ENCODE measurements at places on chromosomes 3 and 15.

- DNase-seq: no peak
These were observed 19.5 kb downstream of the AVEN start for GRCh38 chr15:34019369-34019990.

DNA sequence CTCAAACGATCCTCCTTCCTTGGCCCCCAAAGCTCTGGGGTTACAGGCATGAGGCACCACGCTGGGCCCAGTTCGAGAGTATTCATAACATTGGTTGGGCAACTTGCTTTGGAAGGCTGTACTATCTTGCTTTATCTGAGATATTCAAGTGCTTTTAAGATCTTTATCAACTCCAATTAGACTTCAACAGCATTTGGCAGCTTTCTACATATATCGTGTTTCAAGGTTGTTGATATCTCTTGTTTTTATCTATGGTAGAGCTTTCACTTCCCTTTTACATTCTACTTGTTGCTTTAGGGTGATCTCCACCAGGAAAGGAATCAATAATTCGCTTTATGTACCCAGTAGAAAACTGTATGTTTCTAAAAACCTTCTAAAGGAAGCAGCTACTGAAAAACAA lies 395.3 kb downstream of the IL5RA start:
- DNase-seq: no peak

DNA sequence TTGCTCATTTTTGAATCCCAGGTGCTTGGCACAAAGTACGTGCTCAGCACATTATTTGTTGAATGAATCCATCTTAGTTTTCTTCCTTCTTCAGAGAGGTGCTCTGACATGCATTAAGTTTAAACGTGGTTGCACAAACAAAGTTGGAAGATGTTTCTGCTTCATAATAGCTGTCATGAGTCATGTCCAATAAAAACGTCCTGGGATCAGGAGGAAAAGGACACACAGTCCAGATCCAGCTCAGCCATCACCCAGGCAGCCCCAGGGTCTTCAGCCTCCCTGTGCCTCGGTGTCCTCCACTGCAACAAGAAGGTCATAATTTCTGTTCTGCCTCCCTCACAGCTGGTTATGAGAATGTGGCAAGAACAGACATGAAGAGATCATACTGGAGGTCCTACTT lies 55.4 kb downstream of the CCNL1 start:
- no peak for DNase-seq

DNA sequence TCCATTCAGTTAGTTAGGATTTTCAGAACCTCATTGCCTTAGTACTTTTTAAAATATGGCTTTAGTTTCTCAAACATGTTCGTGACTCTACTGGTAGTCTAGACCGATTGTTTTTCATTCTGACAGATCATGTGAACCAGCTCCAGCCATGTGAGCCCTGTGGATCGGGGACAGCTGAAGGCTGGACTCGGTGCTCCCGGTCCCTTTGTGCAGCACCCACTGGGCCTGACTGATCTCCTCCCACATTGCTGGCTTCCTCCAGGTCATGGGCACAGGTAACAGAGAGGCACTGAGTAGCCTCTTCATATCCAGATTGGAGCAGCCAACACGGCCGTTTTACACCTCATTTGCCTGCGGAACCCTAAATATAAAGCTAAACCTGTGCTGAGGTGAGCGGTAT lies 30.5 kb downstream of the NIPA2 start:
- DNase-seq: no peak

DNA sequence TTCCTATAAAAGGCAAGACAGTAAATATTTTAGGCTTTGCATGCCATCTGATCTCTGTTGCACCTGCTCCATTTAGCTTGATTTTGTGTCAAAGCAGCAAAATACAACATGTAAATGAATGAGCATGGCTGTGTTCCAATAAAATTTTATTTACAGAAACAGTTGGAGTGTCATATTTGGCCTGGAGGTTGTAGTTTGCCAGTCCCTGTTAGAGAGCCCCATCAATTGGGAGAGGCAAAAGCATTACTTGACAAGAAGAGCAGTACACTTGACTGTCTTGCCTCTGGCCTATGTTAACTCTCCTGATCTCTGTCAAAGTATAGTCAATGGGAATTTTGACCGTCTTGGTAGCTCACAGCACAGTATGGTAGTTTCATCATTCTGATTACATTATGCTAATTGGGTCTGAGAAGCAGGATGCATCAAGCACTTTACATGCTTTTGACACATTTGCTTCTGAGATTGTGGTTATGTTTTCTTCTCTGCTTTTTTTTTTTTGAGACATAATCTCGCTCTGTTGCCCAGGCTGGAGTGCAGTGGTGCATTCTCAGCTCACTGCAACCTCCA lies 35.4 kb downstream of the SLC28A2 start:
- no peak for DNase-seq

DNA sequence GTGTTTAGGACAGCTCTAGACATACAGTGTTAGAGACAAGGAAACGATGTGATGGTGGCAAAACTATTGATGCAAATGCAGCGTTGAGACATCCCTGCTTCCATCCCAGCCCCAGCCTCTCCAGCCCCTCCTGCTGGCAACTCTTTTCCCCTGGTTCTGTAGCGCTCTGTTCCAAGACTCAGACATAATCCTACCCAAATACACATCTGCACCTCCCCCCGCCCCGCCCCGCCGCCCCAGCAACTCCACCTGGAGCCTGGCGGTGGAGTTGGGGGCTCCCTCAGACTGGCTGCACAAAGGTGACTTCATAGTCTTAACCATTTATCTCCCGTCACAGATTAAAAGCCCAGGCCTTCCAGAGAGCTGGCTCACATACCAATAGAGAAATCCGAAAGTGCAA lies 7.2 kb upstream of the SEC22A start:
- peak; percentile 1 for DNase-seq

- DNase-seq: no peak
These were observed 2.4 kb upstream of the MYZAP start for GRCh38 chr15:57589281-57589680.

GRCh38 chr3:129161860-129162271 lies 1.0 kb upstream of the ISY1 start:
- no peak for DNase-seq

- peak; percentile 90 for DNase-seq
These were observed 5.5 kb upstream of the CFAP100 start for GRCh38 chr3:126389112-126389793.

DNA sequence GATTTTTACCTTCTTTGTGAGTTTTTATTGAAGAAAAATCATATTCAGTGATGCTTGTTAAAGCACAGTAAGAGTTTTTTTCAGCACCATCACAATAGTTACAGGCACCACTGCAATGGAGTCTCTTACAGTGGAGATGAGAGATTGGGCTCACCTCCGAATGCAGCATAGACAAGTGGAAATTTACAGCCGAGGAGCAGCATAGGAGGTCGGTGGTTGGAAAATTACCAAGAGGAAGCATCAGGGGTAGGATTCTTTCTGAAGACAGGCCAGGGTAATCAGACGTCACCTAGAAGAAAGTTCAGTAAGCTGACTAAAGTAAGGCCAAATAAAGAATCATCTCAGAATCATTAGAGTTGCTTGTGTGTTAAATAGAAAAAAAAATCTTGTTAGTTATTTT lies 491.6 kb downstream of the RBMS3 start:
- no peak for DNase-seq

- no peak for DNase-seq
These were observed 48.8 kb upstream of the PLSCR5 start for GRCh38 chr3:146653978-146654377.

DNA sequence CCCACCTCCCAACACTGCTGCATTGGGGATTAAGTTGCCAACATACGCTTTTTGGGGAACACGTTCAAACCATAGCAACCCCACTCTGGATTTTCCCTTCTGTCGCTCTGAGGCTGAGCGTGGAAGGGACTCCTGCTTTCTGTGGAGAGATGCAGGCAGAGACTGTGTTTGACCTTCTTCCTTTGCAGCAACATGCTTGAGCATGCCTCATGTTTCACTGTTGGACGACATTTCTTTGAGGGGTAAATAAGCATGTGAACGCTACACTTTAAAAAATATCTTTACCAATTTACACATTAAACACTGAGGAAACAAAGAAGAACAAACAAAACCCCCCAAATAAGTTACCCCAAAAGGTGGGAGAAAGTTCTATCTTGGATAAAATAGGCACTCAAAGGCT lies 14.2 kb upstream of the MAPK6 start:
- no peak for DNase-seq

DNA sequence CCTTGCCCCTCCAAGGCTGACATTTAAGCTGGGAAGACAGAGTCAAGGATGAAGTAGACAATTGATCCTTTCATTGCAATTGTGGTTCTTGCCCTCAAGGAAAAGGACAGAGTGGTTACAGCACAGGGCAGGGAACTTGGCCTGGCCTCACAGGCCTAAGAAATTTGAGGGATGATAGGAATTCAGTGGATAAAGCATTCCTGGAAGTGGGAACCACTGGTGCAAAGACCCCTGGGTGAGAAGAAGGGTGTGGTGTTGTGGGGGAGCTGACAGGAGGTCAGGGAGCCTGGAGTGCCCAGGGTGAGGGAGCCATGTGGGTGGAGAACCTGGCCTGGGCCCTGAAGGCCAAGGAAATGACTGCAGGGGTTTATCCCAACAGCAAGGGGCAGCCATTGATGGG lies 287.4 kb downstream of the UACA start:
- DNase-seq: no peak

DNA sequence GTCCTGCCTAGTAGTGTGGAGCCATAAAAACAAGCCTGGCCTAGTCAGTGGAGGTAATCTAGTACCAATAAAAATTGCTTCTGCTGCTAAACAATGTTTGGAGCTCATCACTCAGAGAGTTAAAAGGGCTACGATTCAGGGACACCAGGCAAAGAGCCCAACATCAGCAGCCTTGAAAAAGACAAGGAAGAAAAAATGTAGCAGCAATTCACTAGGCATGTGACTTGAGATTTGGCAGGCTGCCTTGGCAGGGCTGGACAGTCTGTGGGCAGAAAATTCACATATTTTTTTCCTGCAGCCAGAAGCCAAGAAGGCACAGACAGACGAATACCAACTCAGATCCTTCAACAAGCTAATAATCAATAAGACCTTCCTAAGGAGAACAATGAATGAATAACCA lies 47.2 kb downstream of the IGSF11 start:
- peak; percentile 29 for DNase-seq

DNA sequence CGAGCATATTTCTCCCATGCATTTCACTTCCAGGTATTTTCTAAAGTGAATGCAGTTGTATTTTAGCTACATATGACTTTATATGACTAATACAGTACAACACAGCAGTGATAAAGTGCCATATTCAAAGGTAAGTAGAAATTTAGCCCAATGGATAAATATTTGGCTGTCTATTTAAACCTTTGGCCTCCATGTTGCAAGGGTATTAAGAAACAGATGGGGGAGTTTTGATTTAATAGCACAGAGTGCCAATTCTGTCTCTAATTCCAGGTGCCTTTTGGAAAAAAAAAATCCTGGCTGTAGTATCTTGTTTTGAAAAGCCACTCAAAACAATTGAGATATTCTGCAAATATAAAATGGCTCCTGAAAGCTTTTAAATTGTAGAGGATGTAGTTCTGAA lies 44.9 kb upstream of the SGO1 start:
- no peak for DNase-seq

DNA sequence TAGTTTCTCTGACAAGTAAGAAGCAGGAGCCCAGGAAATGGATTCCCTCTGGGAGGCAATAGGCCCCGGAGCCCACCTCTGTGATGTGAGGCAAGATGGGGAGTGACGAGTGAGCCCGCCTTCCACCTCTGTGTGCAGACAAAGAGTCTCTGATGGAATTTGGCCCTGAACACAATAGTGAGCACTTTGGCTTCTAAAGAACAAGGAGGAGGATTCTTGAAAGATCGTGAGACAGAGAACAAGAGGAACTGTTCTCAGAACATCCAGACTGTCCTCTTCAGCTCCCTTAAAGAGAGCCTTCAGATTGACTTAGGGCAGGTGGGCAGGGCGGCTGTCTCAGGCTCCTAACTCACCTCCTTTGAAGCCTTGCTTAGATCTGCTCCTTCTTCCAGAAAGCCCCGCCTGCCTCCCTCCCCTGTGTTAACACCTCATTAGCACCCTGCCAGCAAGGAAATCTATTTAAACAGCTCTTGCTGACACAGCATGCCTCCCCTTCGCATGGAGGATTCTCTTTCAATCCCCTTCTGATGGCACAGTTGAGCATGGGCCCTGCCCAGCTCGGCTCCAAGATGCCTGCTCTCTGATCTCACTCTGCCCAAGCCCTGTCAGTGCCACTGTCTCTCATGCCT lies 430.3 kb downstream of the NTRK3 start:
- DNase-seq: peak; percentile 7

DNA sequence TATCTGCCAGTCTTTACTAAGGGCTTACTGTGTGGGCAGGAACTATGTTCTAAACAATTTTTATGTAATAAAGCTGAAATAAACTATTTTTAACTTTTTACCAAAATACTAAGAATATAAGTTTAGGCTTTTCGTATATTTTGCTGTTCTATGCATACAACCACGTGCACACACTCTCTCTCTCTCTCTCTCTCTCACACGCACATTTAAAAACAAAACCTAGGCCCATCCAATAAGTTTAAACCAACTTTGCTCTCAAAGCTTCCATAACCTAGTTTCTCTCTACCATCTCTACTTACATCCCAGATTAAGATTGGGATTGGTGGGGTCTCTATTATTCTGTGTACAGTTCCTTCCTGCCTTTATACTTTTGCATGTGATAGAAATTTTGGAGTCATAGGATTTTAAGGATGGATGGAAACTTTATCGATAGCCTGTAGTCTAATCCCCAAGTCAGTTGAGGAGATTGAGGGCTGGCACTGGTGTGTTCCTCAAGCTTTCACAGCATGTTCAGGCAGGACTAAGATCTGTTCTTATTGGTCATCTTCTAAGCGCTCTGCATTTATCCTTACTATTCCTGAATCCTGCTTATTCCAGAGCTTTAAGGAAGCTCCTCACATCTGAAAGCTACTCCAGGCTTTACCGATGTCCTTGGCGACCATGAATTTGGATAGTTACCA lies 1.8 kb downstream of the GPR171 start:
- DNase-seq: no peak

DNA sequence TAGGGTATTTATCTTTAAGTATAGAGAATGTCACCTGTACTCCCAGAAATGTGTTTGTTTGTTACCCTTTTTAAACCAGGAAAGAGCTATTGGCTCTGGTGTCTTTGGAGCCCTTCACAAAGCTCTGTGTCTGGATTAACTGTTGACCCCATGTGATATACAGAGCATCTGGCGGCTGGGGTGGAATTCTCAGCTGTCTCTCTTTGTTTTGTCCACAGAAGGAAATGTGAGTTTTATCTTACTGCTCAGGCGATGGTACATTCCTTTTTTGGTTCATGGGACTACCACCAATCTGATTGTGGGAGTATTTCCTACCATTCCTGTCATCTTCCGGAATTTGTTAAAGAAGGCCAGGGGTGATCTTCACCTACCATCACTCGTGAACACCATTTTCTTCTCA lies 120.3 kb downstream of the AKAP13 start:
- DNase-seq: peak; percentile 63

GRCh38 chr3:175729466-175729865 lies 870.3 kb downstream of the NAALADL2 start:
- no peak for DNase-seq
